ENCODE measurements at places on chromosomes 4 and X.

DNA sequence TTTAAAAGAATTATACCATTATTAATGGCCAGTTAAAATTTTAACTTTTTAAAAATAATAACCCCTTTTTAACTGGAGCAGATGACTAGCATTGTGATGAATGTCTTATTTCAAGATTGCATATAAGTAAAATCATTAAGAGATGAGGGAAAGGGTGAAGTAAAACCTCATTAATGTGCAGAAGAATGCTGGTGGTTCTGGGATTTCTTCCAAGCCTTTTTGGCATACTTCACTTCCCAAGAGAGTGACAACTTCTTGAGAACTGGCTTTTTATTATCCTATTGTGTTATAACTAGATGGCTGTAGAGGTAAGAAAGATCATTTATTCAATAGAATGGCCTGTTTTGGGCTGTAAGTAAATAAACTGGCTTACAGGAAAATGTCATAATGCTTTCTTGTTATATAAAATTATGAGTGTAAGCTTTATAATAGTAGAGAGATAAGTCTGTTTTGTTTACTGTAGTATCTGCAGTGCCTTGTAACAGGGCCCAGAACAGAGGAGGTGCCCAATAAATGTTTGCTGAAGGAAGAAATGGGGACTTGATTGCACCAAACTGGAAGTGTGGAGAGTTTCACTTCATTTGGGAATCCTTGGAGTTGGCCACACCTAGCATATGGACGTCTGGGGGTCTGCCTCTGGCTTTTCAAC lies 242.9 kb upstream of the PITX2 start:
- no peak for DNase-seq

DNA sequence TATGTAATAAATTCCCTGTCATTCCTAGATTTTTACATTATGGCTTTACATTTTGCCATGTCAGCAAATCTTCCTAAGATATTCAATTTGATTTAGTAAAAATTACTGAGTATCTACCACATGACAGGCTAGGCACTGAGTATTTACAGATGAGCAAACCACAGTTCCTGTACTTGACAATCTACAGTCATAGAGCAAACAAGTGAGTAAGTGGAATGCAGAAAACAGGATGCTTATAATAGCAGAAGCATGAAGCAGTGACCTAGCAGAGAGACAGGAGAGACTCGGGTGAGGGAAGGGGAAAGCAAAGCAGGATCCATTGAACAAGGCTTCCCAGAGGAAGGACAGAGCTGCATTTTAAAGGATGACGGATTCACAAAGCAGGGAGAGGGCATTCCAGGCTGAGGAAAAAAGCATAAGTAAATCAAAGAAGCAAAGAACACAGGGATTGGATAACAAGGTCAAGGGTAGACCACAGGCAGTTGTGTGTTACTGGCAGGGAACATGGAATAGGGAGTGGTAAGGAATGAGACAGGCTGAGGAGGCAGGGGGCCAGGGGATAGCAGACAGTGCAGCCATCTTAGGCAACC lies 124.7 kb upstream of the C1QTNF7 start:
- DNase-seq: no peak

DNA sequence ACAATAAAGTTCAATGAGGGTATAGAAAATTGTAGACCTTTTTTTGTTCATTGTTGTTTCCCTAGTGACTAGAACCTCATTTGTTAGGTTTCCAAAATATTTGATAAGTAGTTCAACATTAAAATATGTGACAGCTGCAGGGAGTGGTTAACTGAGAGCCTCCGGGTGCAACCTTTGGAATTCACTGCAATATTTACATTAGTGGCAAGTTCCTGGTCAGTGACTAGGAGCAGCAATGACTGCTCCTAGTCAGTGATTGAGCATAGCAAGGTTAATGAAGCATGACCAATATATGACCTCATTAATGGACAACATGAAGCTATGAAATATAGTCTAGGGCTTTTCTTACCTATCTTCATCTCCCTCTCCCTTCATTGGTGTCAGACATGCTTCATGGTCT lies 65.8 kb upstream of the FAM47A start:
- DNase-seq: no peak

- no peak for DNase-seq
Observed at GRCh38 chrX:149151805-149152757, 353.0 kb downstream of the IDS start.

- DNase-seq: no peak
Observed at GRCh38 chr4:71050809-71051208, 57.4 kb downstream of the DCK start.

DNA sequence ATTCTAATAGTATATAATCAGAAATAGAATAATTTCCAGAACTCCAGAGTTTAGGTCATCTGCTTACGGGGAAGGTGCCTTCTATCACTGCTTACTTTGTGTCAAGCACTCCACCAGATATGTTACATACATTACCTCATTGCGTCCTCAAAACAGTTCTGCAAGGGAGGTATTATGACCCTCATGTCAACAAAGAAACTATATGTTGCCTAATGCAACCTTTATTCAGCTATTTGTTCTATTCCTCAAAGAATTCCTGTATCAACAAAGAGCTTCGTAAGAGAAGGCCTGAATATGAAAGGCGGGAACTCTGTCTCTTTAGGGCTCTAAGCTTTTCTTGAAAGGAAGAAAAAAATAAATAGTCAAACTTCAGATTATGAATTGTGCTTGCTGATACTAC lies 114.7 kb downstream of the PDLIM5 start:
- no peak for DNase-seq

GRCh38 chr4:128582427-128582870 lies 227.1 kb upstream of the JADE1 start:
- DNase-seq: no peak

GRCh38 chr4:81314196-81314896 lies 99.3 kb upstream of the PRKG2 start:
- DNase-seq: no peak

DNA sequence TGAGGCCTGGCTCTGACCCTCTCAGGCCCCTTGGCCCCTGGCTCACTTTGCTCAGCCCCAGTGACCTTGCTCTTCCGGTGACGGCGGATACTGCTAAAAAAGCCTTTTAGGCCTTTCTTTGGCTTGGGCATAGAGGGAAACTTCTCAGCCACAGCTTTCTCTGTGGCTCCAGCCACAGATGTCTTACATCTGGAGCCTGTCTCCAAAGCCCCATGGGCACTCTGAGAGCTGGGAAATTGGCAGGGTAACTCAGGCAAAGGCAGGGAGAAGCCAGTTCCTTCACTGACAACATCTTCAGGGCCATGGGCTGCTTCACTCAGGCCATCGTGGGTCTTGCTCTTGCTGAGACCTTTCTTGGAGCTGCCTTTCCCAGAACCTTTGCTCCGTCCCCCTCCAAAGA lies 12.8 kb downstream of the AMER1 start:
- no peak for DNase-seq

- no peak for DNase-seq
Observed at GRCh38 chr4:76224171-76224570, 10.5 kb upstream of the SCARB2 start.

- no peak for DNase-seq
Observed at GRCh38 chr4:36476135-36476534, 194.7 kb downstream of the DTHD1 start.

DNA sequence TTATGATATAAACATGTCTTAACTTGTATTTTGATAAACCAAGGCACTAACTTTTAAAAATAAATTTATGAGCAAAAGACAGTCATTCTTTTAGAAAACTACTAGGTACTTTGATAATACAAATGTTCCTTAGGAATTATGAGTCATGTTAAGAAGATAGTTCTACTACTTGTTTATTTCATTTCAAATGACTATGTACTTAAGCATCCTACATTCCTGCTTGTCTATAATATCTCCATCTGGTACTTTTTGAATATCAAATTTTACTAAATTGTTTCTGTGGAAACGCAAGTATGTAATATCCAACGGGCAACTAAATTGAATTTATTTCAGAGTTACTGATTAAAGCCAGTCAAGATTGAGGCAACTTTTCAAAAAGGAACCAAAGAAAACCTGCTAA lies 61.8 kb downstream of the CAMK2D start:
- DNase-seq: no peak

- no peak for DNase-seq
Observed at GRCh38 chr4:151012820-151013219, 2.3 kb downstream of the LRBA start.

- no peak for DNase-seq
Observed at GRCh38 chr4:129248621-129249020, 152.7 kb downstream of the C4orf33 start.

DNA sequence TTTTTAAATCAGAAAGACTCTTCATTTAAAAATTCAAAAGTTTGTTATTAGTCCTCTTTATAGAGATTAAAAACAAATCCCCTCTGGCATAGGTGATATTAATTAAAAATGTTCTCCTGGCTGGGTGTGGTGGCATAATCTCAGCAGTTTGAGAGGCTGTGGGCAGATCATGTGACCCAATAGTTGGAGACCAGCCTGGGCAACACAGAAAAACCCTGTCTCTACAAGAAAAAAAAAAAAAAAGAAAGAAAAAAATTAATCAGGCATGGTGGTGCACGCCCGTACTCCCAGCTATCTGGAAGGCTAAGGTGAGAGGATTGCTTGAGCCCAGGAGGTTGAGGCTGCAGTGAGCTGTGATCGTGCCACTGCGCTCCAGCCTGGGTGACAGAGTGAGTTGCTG lies 38.9 kb downstream of the RASGEF1B start:
- no peak for DNase-seq

- no peak for DNase-seq
Observed at GRCh38 chr4:99305638-99306400, 15.0 kb upstream of the ADH1A start.

GRCh38 chr4:2608291-2608690 lies 71.8 kb downstream of the FAM193A start:
- no peak for DNase-seq

DNA sequence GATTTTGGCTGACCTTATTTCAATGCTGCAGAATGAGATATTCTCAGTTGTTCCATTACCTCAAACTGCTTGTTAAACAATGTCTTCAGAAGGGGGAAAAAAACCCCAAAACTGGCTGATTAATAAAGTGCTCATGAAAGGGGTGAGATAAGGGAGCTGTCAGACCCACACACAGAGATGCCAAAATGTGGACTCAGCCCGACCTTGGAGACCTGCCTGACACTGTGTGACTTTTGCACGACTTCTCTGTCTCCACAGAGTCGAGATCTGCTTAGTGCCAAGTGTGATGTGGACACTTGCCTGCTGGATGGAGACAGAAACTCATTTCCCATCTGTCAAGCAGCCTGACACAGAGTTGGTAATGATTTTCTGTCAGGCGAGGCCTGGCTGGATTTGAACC lies 31.5 kb downstream of the REELD1 start:
- DNase-seq: no peak

DNA sequence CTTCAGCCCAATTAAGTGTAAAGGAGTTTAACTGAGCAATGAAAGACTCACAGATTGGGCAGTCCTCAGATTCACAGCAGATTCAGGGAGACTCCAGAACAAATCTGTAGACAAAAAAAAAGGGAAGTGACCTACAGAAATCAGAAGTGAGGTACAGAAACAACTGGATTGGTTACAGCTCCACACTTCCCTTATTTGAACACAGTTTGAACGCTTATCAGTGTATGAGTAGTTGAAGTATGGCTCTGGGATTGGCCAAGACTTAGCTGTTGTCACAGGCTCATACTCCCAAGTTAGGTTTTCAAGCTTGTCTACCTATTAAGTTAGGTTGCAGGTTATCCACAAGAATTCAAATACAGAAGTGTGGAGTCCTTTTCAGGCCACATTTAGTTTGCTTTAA lies 112.4 kb upstream of the ELOVL6 start:
- no peak for DNase-seq

GRCh38 chrX:104137496-104137895 lies 19.3 kb downstream of the SLC25A53 start:
- no peak for DNase-seq

GRCh38 chr4:1565598-1566295 lies 118.4 kb downstream of the FAM53A start:
- DNase-seq: peak; percentile 22

DNA sequence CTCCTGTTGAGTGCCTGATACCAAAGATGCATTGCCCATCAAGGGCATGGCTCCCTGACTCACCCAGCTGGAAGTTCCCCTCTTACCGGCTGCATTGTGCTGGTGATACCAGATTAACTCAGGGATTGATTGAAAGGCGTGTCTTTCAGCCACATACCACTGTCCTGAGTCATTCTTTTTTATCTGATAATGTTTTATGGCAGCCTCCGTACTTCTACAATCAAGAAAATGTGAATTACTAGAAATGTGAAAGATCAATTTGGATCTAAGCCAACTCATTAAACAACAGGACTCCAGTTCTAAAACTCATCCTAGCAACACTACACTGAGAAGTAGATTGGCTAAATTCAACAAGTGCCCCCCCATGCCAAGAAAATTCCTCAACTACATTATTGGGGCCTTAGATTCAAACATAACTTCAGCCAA lies 40.0 kb downstream of the TXK start:
- DNase-seq: no peak
